GM12864 (cell line): ENCODE measurements at places on chromosomes 2 and 18.

DNA sequence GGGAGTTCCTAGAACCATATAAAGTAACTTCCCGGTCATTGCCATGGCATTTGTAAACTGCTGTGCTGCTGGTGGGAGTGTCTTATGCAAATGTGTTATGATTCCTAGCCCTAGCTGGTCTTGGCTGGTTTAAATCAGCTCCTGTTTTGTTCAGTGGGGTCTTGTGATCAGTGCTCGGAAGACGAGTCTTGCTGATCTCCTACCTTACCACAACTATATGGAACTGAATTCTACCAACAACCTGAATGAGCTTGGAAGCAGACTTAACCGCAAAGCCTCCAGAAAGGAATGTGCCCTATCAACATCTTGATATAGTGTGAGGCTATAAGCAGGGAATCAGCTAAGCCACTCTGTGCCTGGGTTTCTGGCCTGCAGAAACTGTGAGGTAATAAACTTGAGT, 33.5 kb downstream of the POLE4 start:
- no peak for DNase-seq

DNA sequence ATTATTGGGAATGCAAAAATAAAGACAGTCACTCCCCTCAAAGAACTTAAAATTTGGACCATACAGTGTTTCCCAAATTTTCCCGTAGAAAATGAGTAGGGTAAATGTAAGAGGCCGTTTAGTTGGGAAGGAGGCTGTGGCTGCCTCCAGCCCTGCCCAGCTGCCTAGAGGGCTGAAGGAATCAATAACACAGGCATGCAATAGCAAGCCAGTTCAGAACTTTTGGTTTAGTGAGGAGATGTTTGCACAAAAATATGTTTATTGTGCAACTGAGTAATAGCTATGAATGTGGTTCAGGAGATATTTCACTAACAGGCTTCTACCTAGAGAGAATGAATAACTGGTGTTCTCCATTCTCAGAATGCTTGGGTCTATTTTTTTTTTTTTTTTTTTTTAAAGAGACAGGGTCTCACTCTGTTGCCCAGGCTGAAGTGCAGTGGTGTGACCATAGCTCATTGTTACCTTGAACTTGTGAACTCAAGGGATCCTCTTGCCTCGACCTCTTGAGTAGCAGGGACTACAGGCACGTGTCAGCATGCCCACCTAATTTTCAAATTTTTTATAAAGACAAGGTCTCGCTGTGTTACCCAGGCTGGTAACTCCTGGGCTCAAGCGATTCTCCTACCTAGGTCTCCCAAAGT, 23.6 kb downstream of the UGP2 start:
- DNase-seq: no peak

- peak; percentile 36 for DNase-seq
Observed at GRCh38 chr2:68282811-68283418, 30.6 kb upstream of the PPP3R1 start.

GRCh38 chr2:239326831-239327535, 73.8 kb downstream of the HDAC4 start:
- DNase-seq: no peak

DNA sequence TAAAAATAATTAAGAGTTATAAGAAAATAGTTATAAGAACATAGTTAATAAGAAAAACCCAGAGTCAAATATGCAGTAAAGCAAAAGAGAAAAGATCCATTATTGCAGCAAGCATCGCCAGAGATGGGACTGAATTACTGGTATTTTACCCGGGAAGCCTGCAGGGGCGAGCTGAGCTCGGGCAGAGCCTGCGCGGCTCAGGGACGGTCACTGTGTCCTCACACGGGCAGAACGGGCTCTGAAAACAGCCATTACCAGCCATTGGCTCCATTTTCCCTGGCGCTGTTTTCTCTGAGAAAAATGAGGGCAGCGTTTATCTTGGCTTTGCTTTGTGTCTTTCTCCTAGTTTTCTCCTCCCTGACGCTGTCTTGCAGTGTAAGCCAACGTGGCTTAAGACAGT, 95.3 kb upstream of the ALKAL2 start:
- no peak for DNase-seq

DNA sequence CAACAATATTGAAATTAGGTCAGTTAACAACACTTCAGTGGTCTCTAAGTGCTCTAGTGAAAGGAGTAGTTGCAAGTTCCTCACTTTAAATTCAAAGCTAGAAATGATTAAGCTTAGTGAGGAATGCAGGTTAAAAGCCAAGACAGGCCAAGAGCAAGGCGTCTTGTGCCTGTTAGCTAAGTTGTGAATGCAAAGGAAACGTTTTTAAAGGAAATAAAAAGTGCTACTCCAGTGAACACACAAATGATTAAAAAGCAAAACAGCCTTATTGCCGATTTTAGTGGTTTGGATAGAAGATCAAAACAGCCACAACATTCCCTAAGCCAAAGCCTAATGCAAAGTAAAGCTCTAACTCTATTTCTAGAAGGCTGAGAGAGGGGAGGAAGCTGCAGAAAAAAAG, 44.7 kb downstream of the ANTXR1 start:
- DNase-seq: no peak

- no peak for DNase-seq
Observed at GRCh38 chr18:37156330-37156942, 327.5 kb downstream of the KIAA1328 start.

- no peak for DNase-seq
Observed at GRCh38 chr2:219959471-219959870, 332.0 kb downstream of the SLC4A3 start.

- DNase-seq: no peak
Observed at GRCh38 chr2:43455731-43456642, 139.9 kb downstream of the THADA start.

- no peak for DNase-seq
Observed at GRCh38 chr2:220962556-220962955, 609.5 kb downstream of the EPHA4 start.

DNA sequence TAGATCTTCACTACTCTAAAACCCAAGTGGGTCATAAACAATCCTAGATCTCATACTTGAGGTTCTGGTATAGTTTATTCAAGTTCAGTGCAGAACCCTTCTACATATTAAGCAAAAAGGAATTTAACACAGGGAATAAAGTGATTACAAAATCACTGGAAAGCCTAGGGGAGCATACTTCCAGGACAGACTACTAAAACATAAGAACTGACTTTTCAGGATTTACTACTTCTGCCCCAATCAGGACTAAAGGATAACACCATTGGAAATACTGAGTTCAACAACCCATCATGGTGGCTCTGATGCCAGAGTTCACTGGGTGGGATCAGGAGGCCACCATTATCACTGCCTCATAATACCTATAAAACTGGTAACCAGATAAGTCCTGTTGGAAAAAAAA, 123.6 kb downstream of the DNAH7 start:
- DNase-seq: no peak

DNA sequence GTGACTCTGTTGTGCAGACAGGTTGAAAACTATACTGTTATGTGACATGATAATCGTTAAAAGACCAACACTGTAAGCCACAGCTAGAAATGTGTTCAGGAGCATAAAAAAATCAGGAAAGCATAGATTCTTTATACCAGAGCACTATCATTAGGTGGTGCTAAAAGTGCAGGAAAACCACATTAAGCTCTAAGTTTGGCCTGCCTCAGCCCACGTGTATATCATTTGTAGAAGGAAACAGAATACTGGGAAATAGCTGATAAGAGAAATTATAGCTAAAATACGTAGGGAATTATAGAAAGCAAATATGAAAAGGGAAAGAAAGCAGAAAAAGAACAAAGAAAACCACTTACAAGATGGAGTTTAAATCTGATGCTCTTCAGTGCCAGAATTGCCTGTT, 26.5 kb upstream of the C2orf74 start:
- DNase-seq: no peak

DNA sequence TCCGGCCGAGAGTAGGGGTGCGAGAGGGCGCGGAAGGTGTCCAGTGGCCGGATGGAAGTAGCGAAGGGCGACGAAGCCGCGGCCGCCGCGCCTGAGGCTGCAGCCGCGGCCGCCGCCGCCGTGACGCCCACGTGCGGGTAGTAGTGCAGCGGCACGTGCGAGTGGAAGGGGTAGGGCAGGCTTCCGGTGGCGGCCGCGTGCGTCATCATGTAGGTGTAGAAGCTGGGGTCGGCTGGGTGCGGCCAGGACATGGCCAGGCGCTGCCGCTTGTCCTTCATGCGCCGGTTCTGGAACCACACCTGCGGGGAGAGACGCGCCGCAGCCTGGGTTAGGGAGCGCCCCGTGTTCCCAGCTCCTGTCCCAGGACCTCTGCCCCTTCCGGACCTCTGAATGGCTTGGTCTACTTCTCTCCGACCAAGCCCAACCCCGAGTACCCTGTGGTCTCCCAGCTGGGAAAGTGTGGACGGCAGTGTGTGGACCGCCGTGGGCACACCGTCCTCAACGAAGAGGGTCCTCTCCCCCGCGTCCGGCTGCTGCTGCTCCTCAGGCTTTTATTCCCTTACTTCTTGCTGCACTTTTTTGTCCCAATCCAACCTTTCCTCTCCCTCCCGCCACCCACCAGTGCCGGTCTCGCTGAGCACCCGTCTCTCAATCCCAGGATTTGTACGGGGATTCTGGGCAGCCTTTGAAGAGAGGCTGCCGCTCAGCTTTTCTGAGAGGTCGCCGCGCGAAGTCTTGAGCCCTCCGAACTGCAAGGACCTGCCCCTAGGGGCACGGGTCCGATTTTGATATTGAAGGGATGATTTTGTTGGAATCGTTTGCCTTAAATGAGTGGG, 3.0 kb downstream of the EVX2 start:
- DNase-seq: no peak

GRCh38 chr2:223165423-223166214, 113.6 kb downstream of the KCNE4 start:
- no peak for DNase-seq

GRCh38 chr2:237336131-237336530, 77.8 kb downstream of the COL6A3 start:
- no peak for DNase-seq

DNA sequence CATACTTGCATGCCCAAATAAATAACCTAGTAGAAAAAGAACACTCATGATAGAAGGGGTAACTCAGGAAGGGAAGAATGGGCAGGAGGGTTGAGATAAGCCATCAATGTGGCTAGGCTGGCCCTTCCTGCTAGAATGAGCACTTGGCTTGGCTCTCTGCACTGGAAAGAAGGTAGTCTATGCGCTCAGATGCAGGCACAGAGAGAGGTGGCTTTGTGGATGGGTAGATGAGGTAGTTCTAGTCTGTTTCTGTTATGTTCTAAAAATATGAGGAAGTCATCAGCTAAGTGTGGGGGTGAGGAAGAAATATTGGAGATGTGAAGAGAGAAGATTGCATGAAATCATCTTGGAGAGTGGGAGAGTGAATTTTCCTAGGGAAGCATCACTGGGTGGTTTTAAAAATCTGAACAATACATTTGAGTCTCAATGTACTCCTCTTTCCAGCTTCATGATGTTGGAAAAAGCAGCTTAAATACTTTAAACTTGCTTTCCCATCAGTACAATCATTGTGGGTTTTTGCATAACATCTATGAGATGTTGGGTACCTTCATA, 357.1 kb downstream of the CNTNAP5 start:
- no peak for DNase-seq

DNA sequence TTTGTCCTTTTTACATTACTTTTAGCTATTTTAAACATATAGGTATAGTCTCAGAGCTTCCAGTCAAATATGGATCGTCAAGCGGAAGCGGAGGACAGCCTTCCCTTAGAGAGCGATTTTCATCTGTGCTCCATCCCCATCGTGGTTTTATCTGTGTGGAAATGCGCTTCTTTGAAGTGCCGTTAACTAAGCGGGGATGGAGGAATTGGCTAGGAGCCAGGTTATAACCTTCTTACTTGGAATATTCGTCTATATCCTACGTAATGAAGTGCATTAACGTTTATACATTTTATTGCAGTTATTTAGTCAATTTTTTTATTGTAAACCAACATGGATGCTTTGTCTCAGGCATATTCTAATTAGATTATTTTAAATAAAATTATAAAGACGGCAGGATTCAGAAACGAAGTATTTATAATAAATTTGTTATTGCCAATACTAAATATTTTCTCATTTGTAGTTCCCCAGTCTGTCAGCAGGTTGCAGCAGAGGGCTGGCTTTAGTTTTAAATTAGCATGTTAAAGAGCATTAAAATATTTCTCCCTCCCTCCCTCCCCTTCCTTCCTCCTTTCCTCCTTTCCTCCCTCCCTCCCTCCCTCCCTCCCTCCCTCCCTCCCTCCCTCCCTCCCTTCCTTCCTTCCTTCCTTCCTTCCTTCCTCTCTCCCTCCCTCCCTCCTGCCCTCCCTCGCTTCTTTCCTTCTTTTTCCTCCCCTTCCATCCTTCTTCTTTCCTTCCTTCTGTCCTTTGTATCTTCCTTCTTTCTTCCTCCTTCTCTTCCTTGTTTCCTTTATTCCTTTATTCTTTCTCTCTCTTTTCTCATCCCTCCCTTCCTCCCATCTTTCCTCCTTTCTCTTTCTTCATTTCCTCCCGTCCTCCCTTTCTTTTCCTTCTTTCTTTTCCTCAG, 80.6 kb upstream of the DOCK10 start:
- no peak for DNase-seq

- no peak for DNase-seq
Observed at GRCh38 chr2:138503087-138503442, 1.5 kb downstream of the SPOPL start.

- DNase-seq: no peak
Observed at GRCh38 chr2:181083140-181083539, 102.7 kb downstream of the UBE2E3 start.

DNA sequence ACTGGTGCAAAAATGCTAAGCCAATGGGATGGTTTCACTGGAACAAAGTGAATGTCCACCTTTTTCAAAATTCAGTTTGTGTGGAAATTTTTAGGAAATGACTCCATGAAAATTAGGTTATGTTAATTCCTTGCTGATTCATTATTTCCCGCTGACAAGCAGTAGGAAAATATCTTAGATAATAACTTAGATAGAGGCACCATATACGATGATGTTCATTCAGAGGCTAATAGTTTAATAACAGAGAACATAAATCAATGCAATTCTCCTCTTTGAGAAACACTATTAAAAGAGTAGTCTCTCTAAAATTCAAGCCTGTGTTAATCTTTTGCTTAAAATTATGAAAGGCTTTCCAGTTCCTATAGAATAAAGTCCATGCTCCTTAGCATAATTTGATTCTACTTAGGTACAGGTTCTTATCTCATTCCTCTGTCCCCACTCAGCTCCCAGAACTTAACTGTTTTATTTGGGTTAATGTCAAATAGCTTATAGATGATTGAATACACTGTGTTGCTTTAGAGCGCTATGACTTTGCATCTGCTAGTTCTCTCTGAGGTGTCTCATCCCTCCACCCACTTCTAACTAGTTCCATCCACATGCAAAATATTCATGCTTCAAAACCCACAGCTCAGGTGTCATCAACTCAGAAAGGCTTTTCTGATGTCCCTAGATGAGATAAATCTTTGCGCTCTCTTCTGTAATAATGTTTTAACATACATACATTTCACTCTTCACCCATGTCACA, 503.6 kb downstream of the ERBB4 start:
- DNase-seq: no peak

DNA sequence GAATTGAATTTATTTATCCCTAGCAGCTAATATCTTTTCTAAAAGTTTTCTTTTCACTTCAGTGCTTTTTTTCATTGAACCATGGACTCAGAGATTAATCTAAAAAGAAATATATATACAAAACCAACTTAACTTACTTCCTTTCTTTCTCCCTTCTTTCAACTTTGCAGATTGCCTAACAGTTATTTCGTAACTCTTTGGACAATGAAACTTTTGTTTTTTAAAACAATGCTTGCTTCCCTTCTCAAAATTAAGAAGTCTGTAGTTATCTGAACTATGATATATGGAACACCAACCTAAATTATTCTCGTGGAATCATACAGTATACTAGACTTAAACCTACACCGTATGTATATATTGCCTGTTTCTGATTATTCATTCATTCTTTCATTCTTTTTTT, 62.9 kb downstream of the MIB1 start:
- DNase-seq: no peak
